Esophagus muscularis mucosa (tissue), 4 donors: ENCODE measurements at places on chromosomes 13 and 19.

DNA sequence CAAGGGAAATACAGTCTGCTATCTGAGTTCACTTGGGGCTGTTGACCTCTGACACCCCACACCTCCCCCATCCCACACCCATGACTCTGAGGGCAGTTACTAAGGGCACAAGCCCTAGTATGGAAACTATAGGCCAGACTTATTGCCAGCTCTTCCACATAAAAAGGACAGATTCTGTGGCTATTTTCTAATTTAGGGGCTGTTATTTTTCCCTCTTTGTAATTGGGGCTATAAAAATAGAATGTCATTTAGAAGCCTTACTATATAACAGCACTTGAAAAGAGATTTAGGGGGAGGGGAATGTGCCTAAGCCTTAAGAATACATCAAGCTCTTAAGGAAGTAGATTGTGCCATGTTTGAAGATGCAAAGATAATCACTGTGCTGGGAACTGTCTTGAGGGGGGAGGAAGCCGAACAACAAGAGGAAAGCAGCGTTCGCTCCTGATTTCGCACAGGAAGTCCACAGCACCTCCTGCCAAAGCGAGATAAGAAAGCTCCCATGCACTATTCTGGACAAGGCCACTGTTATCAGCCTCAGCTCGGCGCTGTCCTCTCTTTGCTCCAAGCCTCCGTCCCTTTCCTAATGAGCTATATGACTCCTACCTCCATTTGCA, 86.6 kb downstream of the FLT1 start:
- no peak for DNase-seq

GRCh38 chr19:35109395-35110112, 6.1 kb upstream of the FXYD3 start:
- no peak for DNase-seq

DNA sequence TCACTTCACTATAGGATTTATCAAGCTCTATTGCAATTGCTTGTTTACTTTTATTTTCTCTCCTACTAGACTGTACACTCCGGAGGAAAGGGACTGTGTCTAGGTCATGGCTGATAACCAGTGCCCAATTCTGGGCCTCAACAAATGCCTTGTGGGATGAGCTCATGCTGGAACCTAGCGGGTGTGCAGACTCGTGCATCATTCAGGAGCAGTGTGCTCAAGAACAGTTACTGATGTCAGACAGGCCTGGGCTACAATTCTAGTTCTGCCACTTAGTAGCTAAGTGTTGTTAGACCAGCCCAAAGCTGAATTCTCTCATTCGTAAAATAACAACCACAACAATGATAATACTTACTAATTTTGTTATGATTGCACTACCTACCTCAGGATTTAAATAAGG, 95.4 kb downstream of the CYSLTR2 start:
- no peak for DNase-seq

DNA sequence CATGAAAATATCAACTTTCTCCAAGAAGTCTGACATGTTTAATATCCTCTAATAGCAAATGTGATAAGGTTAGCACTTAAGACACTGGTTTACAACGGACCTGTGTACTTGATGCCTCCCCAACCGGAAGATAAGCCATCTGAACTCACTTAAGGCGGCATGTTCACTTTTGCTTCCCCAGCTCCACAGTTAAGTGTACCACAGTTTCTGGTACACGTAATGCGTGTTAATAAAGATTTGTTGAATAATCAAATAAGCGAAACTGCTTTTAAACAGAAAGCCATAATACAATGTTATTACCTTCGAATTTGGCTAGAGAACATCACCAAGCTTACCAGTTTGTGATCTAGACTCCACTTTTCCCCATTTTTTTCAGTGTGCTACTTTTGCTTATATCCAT, 1.4 kb upstream of the PAN3 start:
- DNase-seq = no peak

GRCh38 chr19:6312018-6312417, 21.4 kb downstream of the ACER1 start:
- DNase-seq = no peak

DNA sequence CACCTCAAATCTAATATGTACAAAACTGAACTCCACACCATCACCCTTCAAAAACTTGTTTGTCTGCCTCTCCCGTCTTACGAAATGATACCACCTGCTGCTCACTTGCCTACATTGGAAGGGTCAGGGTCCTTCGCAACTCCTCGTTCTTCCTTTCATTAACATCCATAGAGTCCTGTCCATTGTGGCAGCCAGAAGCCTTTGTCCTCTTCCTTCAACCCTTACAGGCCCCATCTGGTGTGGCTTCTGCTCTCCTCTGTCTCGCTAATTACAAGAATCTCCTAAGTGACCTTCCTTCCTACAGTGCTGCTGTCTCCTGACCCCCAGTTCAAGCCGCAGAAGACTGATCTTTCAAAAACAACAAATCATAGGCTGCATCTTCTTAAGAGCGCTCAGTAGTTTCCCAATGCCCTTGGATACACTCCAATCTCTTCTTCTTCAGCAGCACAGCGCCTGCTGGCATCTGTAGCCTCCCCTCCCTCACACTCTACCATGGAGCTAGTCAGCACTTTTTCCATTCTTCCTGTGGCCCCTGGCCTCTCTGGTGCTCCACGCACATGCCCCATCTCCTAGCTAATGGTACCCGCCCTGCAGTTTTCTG, 382.7 kb downstream of the LIG4 start:
- DNase-seq = no peak

DNA sequence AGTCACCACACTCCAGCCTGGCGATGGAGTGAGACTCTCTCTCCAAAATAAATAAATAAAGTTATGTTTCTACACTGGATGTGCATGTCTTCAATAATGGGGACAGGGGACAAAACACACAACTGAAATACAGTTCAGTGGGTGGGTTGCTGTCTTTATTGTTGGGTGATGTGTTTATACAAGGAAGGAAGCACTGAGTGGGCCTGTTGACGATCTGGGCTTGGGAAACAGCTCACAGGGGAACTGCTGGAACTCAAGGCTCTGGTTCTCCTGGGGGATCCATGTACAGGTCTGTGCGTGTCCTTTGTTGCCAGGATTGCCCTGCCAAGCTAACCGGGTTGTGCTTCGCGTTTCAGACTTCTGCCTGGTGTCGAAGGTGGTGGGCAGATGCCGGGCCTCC, 18.9 kb downstream of the SPINT2 start:
- no peak for DNase-seq

GRCh38 chr19:32540621-32541020, 40.4 kb upstream of the PDCD5 start:
- DNase-seq = no peak

DNA sequence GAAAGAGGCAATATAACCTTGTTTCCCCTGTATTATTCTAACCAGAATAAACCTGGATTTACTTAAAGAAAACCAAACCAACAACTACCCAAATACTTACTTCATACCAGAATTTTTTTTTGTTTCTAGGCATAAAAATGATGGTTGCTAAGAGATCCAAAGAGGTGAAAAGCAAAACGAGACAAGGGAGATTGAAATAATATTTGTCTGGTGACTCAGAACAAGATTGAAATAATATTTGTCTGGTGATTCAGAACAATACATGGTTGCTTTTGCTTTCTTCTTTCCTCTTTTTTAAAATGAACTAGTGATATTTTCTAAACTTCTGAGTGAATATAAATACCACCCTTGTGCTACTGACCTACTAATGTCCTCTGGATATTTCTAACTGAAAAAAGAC, 592.9 kb downstream of the KCTD12 start:
- no peak for DNase-seq

GRCh38 chr19:39752795-39753194, 15.0 kb upstream of the CLC start:
- no peak for DNase-seq

DNA sequence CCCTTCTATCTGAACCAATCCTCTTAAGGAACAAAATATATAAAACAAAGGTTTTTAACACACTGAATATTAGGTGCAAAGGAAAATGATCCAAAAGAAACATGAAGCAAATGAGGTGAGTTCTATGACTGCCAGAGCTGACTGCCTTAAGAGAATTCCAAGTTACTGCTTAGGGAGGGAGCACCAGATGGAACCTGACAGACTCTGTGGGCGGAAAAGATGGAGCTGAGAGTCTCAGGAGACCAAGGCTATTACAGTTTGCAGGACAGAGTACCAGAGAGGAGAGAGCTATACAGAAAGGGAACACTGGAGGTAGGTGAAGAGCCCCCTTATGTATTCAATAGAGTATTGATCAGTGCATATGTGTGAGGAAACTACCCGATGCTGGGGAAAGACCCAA, 87.2 kb downstream of the B3GLCT start:
- DNase-seq = no peak

DNA sequence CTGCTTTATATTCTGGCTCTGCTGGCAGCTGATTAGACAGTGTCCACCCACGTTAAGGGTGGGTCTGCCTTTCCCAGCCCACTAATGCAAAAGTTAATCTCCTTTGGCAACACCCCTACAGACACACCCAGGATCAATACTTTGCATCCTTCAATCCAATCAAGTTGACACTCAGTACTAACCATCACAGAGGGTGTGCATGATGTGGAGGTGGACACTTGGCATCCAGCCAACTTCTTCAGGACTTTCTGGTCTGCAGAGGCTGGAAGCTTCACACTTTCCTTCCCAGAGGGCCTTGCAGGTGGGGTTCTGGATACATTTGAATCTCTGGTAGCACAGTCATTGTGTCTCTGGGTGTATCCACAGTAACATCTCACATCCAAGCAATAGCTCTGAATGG, 18.9 kb upstream of the IGFL1 start:
- DNase-seq = no peak

DNA sequence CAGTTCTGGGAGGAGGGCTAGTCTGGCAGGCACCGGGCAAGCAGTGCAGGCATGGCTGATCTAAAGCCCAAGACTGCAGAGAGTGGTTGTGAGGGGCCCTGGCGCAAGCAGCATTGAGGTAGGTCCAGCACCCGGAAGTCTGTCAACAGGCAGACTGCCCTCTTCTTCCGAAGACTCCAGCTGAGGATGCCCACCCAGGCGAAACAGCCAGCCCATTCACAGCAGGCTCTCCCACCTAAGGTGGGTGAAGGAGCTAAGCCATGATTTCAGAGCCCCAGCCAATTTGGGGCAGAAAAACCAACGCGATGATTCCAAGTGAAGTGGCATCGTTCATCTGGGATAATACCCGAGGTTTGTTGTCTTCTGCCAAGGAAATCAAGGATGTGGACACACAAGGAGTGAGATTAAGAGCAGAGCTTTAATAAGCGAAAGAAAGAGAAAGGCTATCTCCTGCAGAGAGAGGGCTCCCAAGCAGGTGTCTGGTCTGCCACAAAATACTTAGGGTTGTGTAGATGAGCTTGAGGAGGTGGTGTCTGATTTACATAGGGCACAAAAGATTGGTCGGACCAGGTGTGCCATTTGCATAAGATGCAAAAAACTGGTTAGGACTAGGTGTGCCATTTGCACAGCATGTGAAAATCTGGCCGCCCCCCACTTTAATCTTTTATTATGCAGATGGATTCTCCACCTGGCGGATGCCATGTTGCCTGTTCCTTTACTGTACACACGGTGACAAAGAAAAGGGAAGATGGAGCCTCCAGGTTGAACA, 22.6 kb downstream of the FAM124A start:
- no peak for DNase-seq

- DNase-seq = no peak
These were observed 3.0 kb downstream of the KLF12 start for GRCh38 chr13:74131227-74131626.

- no peak for DNase-seq
These were observed 36.2 kb upstream of the GARRE1 start for GRCh38 chr19:34217952-34218817.

- no peak for DNase-seq
These were observed 95.3 kb upstream of the MLNR start for GRCh38 chr13:49124693-49125304.

DNA sequence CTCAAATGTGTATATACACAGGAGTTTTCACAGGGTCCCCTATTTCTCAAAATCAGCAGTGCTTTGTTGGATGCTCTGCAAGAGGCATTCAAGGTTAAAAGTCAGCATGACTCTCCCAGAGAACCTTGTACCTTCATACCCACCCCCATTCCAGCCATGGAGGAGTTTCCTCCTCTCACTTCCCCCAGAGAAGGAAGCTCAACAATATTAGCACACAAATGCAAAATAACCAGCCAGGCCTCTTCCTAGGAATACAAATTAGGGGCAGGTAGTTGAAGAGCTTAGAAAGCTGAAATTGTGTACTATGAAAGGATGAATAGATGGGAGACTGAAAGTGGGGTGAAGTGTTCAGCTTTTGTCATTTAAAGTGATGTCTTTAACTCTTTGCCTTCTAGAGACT, 43.8 kb downstream of the SPRY2 start:
- DNase-seq = peak; percentile 17

DNA sequence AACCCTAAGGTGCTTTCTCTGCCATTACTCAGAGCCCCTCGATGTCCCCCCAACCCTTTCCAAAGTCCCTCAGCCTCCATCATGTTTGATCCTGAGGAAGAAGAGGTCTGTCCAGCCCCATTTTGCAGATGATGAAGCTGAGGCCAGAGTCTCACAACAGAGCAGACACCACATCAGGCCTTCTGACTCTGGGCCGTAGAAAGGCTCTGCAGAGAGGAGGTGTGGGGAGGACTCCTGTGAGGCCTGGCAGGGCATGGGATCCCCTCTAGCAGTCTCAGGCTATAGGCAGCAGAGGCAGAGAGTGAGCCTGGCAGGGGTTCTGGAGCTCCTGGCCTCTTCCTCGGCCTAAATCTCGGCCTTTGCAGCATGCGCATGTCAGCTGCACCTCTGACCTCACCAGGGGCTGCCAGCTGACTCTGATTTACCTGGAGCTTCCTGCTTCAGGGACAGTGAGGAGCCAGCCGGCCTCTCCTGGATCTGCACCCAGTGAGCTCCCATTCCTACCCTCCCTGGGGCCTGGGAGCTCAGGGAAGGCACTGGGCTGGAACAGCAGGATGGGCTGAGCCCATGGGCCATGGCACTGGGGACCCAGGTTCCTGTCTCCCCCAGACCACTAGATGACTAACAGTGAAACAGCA, 41.7 kb upstream of the VSTM2B start:
- peak; percentile 72 for DNase-seq

DNA sequence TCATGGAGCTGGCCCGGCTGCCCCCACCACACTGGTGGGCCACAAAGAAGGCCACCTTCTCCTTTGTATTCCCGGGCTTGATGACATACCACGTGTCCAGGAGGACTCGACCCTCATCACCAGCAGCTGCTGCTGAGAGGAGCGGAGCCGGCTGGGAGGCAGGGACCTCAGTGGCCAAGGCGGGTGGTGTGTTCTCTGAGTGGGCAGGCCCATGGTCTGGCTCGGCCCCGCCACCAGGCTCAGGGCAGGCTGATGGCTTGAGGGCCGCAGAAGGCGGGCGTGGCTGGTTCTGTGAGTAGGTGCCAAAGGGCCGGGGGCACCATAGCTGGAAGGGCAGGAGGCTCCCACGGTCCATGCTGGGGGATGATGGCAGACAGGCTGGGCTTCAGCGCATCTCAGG, 17.6 kb downstream of the FBXO46 start:
- no peak for DNase-seq

- DNase-seq = no peak
These were observed 1342.6 kb upstream of the SPRY2 start for GRCh38 chr13:81683521-81683920.

DNA sequence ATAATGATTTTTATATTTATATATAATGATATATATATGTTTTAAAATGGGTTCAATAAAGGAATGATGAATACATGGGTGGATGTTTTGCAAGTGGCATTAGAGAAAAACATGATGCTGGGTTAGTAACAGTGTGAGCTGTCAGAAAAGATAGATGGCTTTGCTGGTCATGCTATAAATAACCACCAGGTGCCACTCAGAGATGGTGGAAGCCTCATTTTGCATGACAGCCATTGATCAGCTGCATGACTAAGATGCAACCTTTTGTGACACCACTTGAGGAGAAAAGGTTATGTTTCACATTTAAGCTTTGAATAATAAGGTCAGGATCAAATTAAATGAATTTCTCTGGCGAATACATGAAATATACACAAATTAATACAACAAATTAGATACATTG, 737.7 kb downstream of the PCDH9 start:
- no peak for DNase-seq
